ENCODE measurements at places on chromosomes 7 and 10.
A peak's percentile ranks its signal among the peaks of the same experiment; 100 is the strongest.

- DNase-seq = no peak
Measured at GRCh38 chr10:35507519-35508109, 97.5 kb upstream of the GJD4 start.

DNA sequence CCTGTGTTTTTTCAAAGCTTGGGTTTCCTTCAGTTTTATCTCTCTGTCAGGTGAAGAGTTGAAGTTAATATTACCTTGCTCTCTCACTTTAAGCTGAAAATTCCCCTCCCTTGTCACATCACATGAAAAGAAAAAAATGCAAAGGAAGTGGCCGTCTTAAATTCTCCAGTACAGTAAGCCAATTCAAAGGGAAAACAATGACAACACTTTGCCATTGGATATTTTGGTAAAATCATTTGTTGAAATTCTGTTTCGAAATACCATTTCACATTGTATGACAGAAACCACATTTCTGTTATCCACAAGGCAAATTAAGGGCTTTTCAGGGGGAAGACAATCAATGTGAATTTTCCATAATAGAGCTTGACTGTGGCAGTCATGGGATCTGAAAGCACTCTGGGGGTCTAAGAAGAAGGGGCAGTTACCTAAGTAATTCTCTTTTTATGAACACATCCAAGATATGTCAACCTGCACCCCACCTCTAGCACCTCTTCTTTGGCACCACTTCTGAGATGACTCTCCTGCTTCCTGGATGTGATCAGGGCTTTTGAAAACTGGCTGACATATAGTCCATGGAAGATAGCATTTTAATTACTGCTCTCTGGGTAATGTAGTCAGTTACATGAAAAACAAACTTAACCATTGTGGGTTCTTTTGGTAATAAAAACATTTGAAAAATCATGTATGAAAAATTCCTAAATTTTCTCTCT, 63.8 kb downstream of the ENTPD1 start:
- no peak for DNase-seq

GRCh38 chr7:32117837-32118236, 47.6 kb upstream of the PDE1C start:
- no peak for DNase-seq

DNA sequence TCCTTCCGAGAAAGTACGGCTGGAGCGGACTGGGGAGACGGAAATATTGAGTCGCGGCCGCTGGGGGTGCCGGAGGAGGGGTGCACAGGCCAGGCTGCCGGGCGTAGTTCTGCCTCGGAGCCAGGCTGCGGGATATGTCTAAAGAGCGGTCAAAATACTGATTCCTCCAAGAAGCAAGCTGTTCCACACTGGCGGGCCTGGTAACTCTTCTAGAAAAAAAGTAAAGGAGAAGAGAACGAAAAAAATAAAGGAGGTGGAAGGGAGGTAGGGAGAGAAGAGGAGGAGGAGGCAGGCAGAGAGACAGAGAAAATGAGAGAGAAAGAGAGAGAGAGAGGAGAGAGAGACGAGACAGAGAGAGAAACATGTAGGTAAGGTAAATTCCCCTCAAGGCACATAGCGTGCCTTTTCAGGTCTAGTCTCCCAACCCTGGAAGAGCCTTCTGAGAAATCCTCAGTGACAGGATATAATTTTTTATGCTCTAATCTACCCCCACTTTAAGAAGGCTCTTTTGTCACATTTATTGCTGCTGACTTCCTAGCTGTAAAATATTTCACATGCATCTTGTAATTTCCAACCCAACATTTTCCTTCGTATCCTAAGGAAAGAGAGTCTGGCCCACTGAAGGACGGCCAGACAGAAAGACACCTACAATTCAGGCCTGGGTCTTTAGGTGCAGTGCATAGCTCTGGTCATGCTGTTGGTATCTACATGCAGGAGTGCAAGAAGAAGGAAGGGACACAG, 5.7 kb downstream of the DLX5 start:
- no peak for DNase-seq

DNA sequence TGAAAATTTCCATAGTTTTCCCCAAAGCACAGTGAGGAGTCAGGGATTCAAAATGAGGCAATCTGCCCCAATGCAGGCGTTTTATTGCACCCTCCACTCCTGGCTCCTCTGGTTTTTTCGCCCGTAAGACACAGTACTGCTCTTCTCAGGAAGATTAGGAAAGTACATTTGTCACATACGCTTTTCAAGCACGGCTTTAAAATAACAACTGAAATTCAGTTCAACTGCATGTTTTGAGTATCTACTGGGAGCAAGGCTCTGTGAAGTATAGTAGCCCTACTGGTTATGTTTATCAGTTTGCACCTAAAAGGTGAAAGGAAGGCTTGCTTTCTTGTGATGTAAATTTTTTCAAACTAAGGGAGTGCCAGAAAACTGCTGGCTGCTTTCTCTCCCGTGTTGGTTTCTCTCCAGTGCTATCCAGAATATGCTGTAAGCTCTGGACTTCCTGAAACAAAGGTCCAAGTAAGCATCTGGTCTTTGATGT, 1.9 kb upstream of the SGMS1 start:
- DNase-seq = no peak

- DNase-seq = no peak
Measured at GRCh38 chr10:113320211-113320610, 232.6 kb upstream of the HABP2 start.

DNA sequence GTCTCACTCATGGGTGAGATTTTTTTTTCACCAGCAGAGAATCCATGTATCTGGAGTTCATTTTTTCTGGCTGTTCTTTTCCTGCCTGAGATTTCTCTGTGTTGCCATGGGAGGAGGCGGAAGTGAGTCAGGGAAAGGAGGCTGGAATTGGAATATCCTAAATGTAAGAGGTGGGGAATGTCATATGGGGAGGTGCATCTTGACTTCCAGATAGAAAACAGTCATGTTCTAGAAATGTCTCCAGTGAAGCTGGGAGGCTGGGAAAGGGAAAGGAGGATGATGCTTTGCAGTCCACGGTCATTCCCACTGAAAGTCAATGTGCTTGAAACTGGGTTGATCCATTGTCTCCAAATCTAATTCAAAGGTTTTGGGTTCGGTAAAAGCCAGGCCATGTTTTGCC, 39.7 kb upstream of the HPS1 start:
- DNase-seq = no peak

DNA sequence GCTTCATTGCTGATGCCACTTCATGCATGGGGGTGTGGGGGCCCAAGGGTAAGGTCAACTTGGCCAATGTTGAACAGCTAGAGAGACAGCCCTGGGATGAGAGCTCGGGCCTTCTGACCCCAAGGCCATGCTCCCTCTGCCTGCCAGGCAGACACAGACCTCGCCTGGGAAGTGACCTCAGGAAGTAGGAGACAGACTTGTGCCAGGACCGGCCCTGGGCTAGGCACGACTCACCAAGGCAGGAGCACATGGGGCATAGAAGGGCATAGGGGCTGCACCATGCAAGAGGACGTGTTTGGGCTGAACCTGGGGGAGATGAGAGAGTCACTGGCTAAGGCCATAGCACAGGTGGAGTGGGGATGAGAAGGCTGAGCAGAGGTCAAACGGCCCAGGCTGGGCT, 27.1 kb downstream of the ZCCHC24 start:
- no peak for DNase-seq

DNA sequence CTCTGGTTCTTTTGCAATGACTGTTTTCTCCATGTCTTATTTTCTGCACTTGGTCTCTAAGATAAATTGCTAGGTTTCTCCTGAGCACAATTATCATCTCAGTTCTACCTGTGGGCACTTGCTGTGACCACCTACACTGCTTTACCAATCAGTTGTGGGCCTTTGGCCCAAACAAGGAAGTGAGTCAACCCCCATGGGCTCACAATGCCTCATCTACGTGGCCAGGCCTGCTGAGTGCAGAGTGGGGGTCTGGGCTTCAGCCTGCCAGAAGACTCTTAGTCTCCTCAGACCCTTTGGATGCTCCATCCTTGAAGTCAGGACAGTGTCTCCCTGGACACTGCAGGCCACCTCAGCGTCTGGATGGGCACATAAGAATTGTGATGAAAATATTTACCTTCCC, 20.3 kb downstream of the SCART1 start:
- DNase-seq = no peak

DNA sequence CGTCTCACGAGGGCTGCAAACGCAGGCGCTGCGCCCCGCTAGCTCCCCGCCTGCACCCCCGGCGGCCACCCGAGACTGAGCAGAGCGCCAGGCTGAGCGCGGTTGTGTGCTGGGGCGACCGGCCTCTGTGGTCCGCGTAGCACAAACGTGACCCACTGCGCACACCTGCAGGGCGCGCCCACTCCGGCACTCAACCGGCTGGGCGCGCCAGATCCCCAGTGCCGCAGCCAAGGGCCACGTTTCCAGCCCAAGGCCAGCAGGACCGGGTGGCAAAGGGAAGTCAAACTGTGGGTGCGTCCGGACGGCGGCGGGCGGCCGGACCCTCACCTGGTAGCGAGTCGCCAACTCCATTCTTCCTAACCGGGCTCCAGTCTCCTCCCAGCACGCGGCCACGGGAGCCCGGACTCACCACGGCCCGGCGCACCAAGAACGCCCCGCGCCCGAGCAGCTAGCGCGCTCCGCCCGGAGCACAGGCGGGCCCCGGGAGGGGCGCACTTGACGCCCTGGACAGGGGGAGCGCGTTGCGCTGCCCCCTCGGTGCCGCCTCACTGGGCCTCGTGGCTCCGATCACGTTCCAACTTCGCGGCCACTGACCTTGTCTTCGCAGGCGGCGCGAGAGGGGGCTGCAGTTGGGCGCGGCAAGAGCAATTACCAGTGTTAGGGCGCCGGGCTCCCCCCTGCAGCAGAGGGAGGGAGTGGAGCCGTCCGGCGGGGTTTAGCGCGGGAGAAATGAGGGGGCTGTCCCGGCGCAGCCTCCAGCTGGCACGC, at the start of gene CDCA7L:
CDCA7L (minus strand) TSS at position 446 of the 768 bp plus-strand sequence; CDS start at position 351, 95 bp downstream.
- DNase-seq = peak; percentile 86

DNA sequence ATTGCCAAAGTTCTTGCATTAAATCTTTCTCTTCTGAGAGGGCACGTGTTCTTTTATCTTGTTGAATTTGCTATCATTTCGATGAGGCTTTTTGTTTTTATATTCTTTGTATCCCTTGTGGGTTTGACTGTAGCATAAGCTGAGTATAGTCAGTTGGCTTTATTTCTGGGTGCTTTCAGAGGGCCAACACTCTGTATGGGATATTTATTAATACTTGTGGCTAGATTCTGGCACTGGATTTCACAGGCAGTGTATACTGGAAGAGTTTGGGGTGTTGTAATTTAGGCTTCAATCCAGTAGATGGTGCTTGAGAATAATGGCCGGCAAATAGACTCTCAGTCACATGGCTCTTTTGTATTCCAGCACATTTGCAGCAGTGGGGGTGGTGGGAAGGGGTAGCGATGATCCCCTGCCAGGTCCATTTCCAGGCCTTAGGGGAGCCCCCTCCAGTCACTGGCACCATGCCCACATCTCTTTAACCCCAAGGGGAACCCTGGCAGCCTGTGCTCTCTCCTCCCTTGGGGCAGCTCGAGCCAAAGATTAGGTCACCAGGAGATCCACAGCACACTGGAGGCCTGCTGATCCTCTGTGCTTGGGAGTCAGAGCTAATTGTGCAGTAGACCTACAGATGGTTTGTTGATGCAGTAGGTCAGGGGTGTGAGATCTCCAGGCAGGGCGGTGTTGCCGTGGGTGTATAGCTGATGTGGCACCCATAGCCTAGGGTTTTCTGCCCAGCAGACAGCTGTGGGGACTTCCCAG, 81.8 kb downstream of the PTPN20 start:
- no peak for DNase-seq

GRCh38 chr7:3461923-3462322, 160.9 kb downstream of the SDK1 start:
- no peak for DNase-seq

DNA sequence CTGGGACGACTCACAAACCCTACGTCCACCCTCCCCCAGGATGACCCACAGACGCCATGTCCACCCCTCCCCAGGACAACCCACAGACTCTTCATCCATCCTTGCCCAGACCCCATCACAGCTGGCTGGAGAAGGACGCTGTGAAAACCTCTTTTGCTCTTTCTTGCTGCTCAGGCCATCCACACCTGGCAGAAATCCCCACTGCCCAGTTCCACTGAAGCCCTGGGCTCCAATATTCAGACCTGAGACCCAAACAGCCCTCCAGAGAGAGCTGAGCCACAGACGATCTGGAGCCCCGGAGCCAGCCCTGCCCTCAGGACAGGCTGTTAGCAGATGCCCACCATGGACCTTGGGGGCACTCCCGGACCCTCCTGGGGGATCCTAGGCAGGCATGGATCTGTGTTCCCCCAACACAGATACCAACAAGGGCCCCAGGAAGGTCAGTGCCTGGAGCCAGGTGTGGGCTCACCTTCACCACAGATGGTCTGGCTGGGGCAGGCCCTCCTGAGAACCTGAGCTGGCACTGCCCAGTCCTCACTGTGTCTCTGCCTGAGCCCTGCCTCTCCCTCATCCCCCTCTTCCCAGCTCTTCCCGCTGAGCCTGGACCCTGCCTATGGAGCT, 226.2 kb downstream of the PTPRN2 start:
- DNase-seq = no peak

DNA sequence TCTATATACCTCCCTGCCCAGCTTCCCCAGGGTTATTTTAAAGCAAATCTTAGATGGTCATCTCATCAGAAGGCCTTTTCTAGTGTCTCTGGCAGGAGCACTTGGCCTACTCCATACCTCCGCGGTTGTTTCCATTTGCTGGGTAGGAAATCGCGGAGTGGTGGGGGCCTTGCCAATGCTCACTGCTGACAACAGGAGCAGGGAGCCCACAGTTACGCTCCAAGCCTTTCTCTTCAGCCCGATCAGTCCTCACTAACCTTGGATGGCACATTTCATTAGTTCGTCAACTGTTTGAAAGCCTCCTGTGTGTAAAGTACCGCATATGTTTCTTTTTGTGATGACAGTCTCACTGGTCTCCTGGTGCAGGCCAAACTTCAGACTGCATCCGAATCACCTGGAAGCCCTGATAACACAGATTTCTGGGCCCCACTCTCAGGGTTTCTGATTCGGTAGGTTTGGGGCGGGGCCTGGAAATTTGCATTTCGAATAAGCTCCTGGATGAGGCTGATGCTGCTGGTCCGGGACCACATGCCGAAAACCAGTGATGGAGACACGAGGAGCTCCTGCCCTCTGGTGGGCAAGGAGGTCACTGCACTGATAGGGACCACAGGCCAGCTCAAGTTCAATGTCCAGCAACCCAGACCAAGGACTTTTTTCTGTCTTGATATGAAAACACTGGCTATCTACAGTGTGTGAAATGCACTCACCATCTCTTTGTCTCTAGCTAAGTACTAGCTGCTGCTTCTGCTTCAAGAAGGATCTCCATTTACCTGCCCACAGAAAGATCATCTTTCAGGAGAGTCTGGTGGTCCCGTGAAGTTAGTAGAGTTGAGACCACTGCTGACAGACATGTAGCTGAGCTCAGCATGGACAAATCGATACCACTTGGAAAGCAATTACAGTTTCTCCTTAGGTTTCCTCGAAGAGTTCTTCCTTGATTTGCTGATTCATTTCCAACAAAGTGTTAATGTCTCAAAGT, 14.0 kb downstream of the LRGUK start:
- peak; percentile 78 for DNase-seq
